ENCODE measurements at places on chromosomes 4 and X.

DNA sequence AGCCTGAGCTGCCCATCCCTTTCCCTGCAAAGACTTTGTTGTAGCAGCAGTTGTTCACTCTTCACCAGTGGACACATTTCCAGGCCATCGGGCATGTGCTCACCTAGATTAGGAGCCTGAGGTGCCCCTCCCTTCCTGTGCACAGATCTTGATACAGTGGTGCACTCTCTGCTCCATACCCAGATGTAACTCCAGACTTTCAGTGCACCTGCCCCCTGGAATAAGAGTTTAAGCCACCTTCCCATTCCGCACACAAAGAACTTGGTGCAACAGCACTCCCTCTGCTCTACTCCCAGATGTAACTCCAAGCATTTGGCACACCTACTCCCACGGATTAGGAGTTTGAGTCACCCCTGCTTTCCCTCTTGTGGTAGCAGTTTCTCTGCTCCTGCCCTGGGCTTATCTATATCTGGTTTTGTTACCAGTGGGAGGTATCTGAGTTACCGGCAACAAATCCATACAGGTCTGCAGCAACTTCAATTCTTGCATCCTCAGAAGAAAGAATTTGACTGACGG lies 36.0 kb upstream of the PLK4 start:
- no peak for DNase-seq

GRCh38 chr4:26885912-26886274 lies 25.3 kb downstream of the STIM2 start:
- no peak for DNase-seq

- DNase-seq: no peak
Observed at GRCh38 chrX:97306771-97307470, 423.2 kb downstream of the RPA4 start.

- no peak for DNase-seq
Observed at GRCh38 chr4:101527188-101527587, 179.9 kb upstream of the PPP3CA start.
